ENCODE measurements at places on chromosomes 5 and 9.

- no peak for DNase-seq
These were observed 21.5 kb upstream of the MGAT1 start for GRCh38 chr5:180823940-180824629.

GRCh38 chr9:115668521-115668920 is 485.1 kb upstream of the PAPPA start:
- no peak for DNase-seq

GRCh38 chr5:39580702-39581453 is 156.1 kb upstream of the DAB2 start:
- no peak for DNase-seq

- no peak for DNase-seq
These were observed 10.0 kb upstream of the LECT2 start for GRCh38 chr5:135964670-135965320.

- no peak for DNase-seq
These were observed 96.7 kb upstream of the MAMDC2 start for GRCh38 chr9:69946800-69947437.

- no peak for DNase-seq
These were observed 1.6 kb downstream of the ECM2 start for GRCh38 chr9:92534204-92534603.

DNA sequence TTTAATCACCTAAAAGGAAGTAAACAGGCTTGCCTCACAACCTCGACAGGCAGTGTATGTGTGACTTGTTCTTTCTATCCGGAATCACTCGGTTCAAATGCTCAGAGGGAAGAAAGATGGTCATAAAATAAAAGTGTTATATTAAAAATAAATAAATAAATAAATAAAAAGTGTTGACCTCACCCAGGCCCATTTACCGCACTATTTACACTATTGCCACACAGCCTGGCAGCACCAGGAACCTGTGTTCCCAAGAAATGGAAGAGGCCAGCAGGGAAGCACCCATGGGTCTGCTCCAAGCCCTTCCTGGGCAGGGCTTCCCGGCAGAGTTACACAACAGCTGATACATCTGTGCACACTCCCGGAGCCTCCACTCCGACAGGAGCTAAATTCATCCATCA is 127.9 kb downstream of the EFNA5 start:
- DNase-seq = no peak

- no peak for DNase-seq
These were observed 1075.1 kb downstream of the NR2F1-AS1 start for GRCh38 chr5:92505925-92506324.
